ENCODE measurements at places on chromosomes 11 and 22. TPM values are rescaled to one million over a fixed set of nuclear protein-coding genes. Genes with fewer than 3 reads are reported as not detected.

KCNQ1 gene
- 23.5 TPM for total RNA-seq

C2CD3 gene
- 31.1 TPM for total RNA-seq

YPEL1 gene
- 6.7 TPM for total RNA-seq

OR6T1 gene
- total RNA-seq, result not detected

GRCh38 chr11:4543561-4543960, 1.4 kb upstream of the OR52M1 start:
- no peak overlapping the region for H3K27ac ChIP-seq
- no peak for DNase-seq
- no peaks in the 10 kb centered on the region for H3K4me1 ChIP-seq
- no peak overlapping the region for H3K4me3 ChIP-seq
- peaks cover 7% of the 10 kb centered on the region for H3K27me3 ChIP-seq
- H3K36me3 ChIP-seq, result no peaks in the 10 kb centered on the region

- H3K27me3 ChIP-seq, result peaks cover 1% of the 10 kb centered on the region
- no peak overlapping the region for H3K27ac ChIP-seq
- no peak for DNase-seq
- no peaks in the 10 kb centered on the region for H3K4me1 ChIP-seq
- H3K4me3 ChIP-seq, result no peak overlapping the region
Measured at GRCh38 chr22:43561415-43562178, 149.8 kb downstream of the MPPED1 start.

DNA sequence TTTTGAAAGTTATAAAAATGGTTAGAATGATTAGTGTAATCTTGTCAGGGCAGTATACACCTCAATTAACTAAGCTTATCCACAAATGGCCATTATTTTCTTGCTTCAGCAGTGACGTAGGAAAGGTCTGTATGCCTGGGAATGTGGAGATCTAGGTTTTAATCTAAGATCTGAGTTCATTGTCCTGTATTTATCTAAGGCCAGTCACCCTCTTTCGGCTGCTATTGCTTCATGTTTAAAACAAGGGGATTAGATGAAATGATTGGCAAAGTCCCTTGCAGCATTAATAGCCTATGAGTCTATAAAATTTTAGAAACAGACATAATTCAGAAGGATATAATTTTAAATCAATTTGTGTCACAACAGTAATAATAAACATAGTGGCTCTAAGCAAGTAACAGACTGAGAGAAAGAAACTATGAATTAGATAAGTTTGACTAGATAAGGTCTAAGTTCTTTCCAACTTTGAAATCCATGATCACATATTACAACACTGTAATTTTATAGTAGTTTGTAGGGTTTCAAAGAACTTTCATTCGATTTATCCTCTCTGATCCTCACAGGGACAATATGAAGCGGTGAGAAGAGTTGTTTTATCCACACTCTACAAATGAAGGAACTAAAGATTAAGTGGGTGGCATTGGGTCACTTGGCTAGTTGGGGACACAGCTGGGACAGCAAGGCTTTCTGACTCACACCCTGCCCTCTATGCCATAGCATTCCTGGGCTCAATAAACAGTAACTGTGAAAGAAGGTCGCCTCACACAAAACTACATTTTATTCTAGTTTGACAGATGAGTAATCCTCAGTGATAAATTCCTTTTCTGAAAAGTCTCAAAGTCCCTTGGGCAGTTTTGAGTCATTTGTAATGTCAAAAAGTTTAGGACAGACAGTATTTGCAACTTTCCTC, 60.6 kb upstream of the RDX start:
- no peak overlapping the region for H3K27ac ChIP-seq
- H3K36me3 ChIP-seq, result no peaks in the 10 kb centered on the region
- H3K4me1 ChIP-seq, result no peaks in the 10 kb centered on the region
- no peaks in the 10 kb centered on the region for H3K27me3 ChIP-seq

- DNase-seq, result no peak
- no peaks in the 10 kb centered on the region for H3K4me1 ChIP-seq
- H3K36me3 ChIP-seq, result no peaks in the 10 kb centered on the region
- H3K27ac ChIP-seq, result no peak overlapping the region
- no peaks in the 10 kb centered on the region for H3K27me3 ChIP-seq
- H3K4me3 ChIP-seq, result no peak overlapping the region
Measured at GRCh38 chr11:17397311-17398002, 9.0 kb upstream of the KCNJ11 start.

- H3K27ac ChIP-seq, result no peak overlapping the region
- H3K4me3 ChIP-seq, result no peak overlapping the region
- H3K4me1 ChIP-seq, result no peaks in the 10 kb centered on the region
- no peak for DNase-seq
- no peaks in the 10 kb centered on the region for H3K36me3 ChIP-seq
- peaks cover 9% of the 10 kb centered on the region for H3K27me3 ChIP-seq
Measured at GRCh38 chr22:48090332-48090672, 1327.9 kb downstream of the TBC1D22A start.

GRCh38 chr11:97430877-97431276, 1041.1 kb downstream of the JRKL start:
- no peak overlapping the region for H3K27ac ChIP-seq
- H3K36me3 ChIP-seq, result no peaks in the 10 kb centered on the region
- no peaks in the 10 kb centered on the region for H3K4me1 ChIP-seq
- H3K27me3 ChIP-seq, result no peaks in the 10 kb centered on the region

All from naive thymus-derived CD8-positive, alpha-beta T cell (primary cell).